Large intestine (tissue), 12 donors: ENCODE measurements at places on chromosomes 1 and 21. TPM values are rescaled to one million over a fixed set of nuclear protein-coding genes. Genes with fewer than 3 reads are reported as not detected.
A peak's percentile ranks its signal among the peaks of the same experiment; 100 is the strongest.

The KCNA3 gene
- 0.37 TPM for polyA plus RNA-seq

The U2AF1 gene
- polyA plus RNA-seq = 52.1 TPM

The LRRC39 gene
- polyA plus RNA-seq = 2.0 TPM

The FCRL6 gene
- polyA plus RNA-seq = 0.69 TPM

The HLX gene
- 15.9 TPM for polyA plus RNA-seq

- DNase-seq = no peak
These were observed 65.5 kb upstream of the DNAH14 start for GRCh38 chr1:224864006-224864405.

- no peak for DNase-seq
These were observed 1.3 kb downstream of the LY9 start for GRCh38 chr1:160797271-160797709.

GRCh38 chr1:236830560-236830959 lies 35.5 kb downstream of the MTR start:
- no peak for DNase-seq

DNA sequence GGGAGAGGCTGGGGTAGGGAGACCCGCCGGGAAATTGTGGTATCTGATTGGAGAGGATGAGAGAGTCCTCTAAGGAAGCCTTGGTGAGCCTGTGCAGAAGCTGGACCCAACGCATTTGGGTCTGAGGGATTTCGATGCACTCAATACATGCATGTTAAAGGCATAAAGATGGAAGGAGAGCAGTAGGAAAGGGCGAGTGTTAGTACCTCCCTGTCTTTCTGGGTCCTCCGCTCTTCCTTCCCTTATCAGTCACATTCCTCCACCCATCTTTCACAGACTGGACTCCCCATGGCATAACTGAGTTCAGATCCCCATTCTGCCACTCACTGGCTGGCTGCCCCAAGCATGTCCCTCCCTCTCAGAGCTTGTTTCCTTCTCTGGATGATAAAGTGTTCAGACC lies 7.3 kb downstream of the RGS16 start:
- no peak for DNase-seq

DNA sequence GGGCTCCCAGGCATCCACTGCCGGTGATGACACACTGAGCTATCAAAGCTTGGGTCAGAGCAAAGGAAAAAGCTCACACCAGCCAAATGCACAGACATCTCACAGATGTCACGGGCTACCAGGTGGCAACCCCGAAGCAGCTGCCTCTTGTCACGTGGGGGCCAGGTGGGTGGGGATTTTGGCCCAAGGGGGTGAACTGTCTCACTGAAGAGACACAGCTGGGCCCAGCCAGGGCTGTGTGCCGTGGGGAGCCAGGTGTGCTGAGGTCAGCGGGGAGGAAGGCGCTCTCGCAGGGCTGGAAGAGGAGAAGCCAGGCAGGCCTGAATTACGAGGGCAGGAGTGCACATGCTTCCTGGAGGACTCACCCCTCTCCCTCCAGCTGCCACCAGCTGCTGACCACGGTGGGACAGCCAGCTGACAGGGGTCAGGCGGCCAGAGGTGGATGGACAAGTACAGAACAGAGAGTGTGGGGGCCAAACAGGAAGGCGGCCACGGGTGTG lies 32.4 kb downstream of the KCNN3 start:
- no peak for DNase-seq

GRCh38 chr1:205294175-205294917 lies 27.2 kb downstream of the NUAK2 start:
- peak; percentile 60 for DNase-seq

GRCh38 chr1:154767315-154768240 lies 102.5 kb downstream of the KCNN3 start:
- no peak for DNase-seq

GRCh38 chr1:67973051-67973450 lies 77.4 kb downstream of the DIRAS3 start:
- DNase-seq = no peak

DNA sequence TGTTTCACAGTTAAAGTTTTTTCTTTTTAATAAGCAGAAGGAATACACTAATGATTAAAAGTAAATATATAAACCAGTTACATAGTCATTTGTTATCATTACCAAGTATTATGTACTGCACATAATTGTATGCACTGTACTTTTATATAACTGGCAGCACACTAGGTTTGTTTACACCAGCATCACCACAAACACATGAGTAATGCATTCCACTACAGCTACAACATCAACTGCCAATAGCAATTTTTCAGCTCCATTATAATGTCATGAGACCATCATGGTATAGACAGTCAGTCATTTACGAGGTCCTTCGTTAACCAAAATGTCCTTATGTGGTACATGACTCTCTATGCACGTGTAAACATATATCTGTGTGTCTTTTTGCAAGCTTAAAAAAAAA lies 35.2 kb downstream of the SCYL3 start:
- DNase-seq = no peak

- no peak for DNase-seq
These were observed 462.6 kb upstream of the RUNX1 start for GRCh38 chr21:35511696-35512162.

DNA sequence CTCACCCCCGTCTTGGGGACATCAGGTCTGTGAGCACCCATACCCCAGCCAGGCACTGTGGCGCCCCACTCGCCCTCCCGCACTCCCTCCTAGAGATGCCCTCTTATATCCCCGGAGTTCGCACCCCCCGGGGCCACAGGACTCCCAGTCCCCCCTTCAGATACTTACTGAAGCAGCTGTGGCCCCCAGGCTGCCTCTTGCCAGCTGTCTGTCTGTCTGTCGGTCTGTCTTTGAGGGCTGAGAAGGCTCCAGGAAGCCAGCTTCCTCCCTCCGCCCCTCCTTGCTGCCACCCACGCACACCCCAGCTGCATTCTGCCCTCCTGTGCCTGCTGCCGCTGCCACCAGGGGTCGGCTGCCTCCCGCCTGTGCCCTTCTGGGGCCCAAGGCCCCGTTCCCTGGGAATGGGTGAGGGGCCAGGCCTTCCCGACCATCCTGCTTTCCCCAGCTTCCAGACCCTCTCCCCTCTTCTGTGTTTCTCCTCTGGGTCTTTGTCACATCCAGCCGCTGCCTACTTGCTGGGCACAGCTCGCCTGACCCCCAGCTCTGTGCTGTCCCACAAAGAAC lies at the start of gene PTPN7:
Gene PTPN7, minus strand, starts transcription at position 226 of the 564 bp plus-strand sequence. CDS start 1,200 bp downstream, outside the sequence.
- DNase-seq = no peak

GRCh38 chr1:9476790-9477463 lies 62.3 kb upstream of the SLC25A33 start:
- peak; percentile 77 for DNase-seq

- DNase-seq = no peak
These were observed 10.2 kb downstream of the JAK1 start for GRCh38 chr1:64956010-64956640.

DNA sequence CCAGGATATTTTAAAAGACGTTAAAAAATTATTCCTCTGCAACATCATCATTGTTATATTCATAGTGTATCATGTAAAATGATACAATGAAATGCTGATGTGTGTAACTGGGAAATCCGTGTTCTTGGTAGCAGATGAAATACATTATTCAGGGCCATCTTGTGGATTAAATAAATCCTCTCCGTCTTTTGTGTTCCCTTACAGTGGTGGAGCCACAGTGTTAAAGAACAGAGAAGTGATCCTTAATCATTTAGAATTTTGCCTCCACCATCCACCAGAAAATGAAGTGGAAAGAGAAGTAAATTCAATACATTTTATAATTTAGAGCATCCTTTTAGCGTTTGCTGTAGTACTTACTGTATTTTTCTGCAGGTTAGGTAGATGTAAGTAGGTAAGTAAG lies 1.3 kb downstream of the DYRK3 start:
- no peak for DNase-seq

DNA sequence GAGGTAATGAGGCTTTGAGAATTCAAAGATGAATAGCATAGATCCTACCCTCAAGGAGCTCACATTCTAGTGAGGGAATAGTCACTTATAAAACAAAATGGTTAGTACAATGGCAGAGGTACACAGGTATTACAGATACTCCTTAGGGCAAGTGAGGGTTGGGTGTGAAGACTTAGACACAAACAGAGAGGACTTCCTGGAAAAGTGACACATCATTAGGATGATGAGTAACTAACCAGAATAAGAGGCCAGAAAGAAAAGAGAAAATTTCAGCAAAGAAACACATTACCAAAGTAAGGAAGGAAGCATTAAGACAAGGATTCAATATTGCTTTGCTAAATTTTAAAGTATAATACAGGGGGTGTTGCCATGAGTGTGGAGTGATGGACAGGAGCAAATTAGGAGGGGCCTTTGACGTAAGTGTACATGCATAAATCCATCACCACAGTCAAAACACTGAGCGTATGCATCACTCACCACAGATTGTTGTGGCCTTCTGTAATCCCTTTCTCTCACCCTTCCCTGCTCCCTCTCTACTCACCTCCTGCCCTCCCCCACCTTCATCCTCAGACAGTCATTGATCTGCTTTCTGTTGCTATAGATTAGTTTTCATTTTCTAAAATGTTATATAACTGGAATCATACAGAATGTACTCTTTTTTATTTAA lies 7.9 kb downstream of the CD53 start:
- no peak for DNase-seq

- no peak for DNase-seq
These were observed 10.3 kb upstream of the LUZP1 start for GRCh38 chr1:23178950-23179349.
